Hepatocyte (in vitro differentiated cells): ENCODE measurements at places on chromosomes 5 and 9.

GRCh38 chr5:58706736-58707135 lies 123.9 kb downstream of the RAB3C start:
- DNase-seq, result no peak

- DNase-seq, result no peak
Measured at GRCh38 chr9:108864446-108864845, 2.4 kb downstream of the ACTL7A start.

- DNase-seq, result no peak
Measured at GRCh38 chr5:167001246-167001645, 1290.2 kb upstream of the WWC1 start.

- peak; percentile 19 for DNase-seq
Measured at GRCh38 chr9:112162621-112163413, 12.3 kb downstream of the SUSD1 start.

DNA sequence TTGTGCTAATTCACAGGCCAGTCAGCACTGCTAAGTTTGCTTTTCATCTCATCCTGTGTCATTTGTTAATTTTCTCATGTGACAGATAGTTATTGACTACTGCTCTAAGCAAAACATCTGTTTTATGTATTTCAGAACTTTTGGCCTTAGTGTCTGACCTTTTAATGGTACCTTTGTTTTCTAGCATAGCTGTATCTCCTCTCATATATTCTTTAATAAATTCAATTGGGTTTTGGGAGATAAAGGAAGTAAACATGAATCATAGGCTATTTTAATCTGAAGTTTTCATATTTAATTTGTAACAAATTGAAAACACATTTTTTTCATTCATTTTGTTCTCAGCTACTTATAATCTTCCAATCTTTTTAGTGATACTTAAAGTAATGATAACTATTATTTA lies 13.1 kb downstream of the NDUFAF2 start:
- no peak for DNase-seq

- no peak for DNase-seq
Measured at GRCh38 chr5:6774721-6775204, 61.5 kb downstream of the TENT4A start.

DNA sequence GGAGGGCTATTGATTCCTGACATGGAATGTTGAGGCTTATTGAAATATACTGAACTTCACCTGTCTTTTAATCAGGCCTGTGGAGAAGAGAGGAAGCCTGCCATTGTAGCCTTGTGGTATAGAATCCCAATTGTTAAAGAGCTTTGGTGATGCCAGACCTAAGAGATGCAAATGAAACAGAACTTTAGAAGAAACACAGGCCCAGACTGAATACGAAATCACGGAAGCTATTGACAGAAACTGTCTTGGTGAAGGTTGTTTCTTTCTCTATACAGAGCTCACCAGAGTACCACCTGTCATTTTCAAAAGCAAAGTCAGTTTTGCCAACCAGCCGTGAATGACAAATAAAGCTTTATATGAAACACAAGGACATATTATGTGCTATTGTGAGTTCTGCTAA lies 660.3 kb downstream of the ISL1 start:
- no peak for DNase-seq

- DNase-seq, result no peak
Measured at GRCh38 chr5:136081217-136081591, 51.4 kb upstream of the SMAD5 start.

DNA sequence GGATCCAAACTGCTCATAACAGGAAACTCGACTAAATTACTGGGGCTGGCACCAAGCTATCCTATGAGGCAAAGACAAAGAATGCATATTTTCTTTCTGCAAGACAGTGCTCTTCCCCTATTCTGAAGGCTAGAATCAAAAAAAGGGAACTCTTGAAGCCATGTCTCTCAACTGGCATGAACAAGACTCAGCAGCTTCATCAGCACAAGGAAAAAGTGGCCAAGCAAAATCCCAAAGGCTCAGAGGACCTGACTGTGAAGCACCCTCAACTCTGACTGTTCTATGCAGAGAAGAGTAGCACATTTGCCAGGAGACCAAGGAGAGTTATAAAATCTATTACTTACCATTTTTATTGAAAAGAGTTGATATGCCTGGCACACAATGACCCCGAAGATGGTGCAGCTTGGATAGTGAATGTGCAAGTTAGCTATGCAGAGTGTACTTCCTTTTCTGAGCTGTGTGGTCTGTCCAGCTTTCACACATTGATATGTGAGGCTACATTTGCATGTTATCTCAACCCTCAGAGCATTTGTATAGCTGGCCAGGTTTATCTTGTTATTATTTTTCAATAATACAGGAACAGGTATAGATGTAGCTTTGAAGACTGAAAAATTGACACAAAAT lies 51.0 kb upstream of the FYB1 start:
- DNase-seq, result no peak

- no peak for DNase-seq
Measured at GRCh38 chr9:129227843-129228189, 49.8 kb upstream of the IER5L start.

DNA sequence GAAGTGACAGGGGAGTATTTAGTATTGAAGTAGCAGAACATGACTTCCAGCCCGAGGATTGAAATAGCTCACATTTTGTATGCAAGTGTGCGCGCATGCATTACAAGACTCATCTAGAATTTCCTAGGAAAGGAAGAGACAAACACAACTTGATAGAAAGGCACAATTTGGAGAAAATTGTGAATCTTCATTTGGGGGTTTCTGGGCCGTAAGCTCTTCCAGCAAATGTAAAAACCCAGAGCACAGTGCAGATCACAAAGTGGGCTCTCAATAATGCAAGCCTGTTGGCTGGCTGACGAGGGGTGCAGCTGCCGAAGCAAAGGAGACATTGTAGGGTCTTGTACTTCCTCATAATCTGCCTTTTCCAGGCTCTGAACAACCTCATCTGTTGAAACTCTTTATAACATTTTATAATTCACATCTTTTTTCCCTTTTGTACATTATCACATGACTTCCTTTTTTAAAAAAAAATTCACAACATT lies 109.0 kb downstream of the BAAT start:
- no peak for DNase-seq

DNA sequence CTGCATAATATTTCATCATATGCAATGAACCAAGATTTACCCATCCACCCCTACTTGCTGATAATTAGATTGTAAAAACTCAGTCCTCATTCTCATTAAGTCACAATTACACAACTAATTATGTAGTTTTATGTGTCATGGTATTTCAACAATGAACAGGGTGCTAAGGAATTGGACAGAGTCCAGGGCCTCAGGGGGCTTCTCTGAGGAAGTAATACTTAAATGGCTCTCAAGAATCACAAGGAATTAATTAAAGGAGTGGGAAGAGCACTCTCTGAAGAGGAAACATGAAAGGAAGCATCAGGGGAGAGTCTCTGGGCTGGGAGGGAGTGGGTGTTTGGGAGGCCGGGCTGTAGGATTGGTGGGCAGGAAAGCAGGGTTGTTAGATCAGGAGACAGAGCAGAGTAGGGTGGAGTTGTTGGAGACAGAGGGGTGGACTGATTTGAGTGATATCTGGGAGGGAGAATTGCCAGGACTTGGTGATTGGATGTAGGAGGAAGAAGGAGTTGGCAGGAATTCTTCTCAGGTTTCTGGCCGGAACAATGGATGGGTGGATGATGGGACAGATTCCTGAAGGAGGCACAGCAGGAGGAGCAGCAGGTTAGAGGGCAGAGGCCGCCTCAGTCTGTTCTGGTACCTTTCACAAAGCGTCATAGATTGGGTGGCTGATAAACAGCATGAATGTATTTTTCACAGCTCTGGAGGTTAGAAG lies 23.0 kb upstream of the NSG2 start:
- DNase-seq, result no peak

- DNase-seq, result peak; percentile 52
Measured at GRCh38 chr5:170312666-170313065, 15.1 kb upstream of the LCP2 start.

GRCh38 chr5:132813599-132814502 lies 749 bp downstream of the SOWAHA start:
- peak; percentile 65 for DNase-seq

GRCh38 chr5:10985721-10986110 lies 224.7 kb upstream of the DAP start:
- DNase-seq, result no peak

- no peak for DNase-seq
Measured at GRCh38 chr9:124594673-124595072, 87.5 kb upstream of the NR5A1 start.

GRCh38 chr9:12853051-12853450 lies 78.2 kb downstream of the LURAP1L start:
- DNase-seq, result no peak

- peak; percentile 14 for DNase-seq
Measured at GRCh38 chr5:99169309-99169708, 240.5 kb upstream of the CHD1 start.

DNA sequence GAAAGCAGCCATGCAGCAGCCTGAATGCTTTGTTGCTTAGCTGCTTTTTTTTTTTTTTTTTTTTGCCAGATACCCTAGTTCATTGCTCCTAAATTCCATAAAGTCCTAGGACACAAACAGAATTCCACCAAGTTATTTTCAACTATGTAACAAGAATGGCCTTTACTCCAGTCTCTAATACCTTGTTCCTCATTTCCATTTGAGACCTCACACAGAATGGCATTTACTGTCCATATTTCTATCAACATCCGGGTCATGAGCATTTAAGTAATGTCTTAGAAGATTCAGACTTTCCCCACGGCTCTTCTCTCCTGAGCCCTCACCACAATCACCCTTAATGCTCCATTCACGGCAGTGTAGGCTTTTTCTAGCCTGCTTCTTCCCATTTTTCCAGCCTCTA lies 31.7 kb upstream of the FBXW11 start:
- DNase-seq, result no peak

DNA sequence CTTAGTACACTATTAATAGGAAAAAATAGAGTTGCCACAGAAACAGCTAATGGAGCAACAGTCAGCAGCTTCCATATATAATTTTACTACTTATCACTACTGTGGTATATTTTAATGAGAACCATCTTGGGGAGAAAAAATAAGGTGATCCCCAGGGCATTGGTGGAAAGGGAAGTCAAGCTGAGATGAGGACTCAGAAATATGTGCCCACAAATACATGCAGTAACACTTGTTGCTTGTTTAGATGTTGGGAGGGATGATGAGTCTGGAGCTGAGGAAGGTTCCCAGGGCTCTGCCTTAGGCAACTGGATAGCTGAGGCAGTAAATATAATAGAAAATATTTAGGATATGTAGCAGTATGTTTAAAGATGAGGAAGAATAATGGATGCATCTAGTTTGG lies 280.1 kb upstream of the PDE4D start:
- no peak for DNase-seq

DNA sequence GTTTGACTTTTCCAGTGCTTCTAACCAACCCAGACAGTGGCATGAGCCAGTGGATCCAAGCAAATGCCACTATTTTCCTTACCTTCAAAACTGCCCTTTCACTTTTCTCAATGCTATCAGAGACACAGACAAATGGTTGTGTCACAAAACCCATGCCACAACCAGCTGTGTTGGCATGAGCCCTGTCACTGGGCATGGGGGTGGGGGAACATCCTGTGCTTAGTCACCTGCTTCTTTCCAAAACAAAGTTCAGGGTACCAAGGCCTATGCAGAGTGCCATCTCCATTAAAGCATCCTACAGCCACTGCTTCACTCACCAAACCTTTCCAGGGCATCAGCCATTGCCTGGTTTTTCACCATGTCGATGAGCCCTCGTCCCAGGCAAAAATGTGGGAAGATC lies 30.1 kb downstream of the NIPSNAP3B start:
- no peak for DNase-seq

DNA sequence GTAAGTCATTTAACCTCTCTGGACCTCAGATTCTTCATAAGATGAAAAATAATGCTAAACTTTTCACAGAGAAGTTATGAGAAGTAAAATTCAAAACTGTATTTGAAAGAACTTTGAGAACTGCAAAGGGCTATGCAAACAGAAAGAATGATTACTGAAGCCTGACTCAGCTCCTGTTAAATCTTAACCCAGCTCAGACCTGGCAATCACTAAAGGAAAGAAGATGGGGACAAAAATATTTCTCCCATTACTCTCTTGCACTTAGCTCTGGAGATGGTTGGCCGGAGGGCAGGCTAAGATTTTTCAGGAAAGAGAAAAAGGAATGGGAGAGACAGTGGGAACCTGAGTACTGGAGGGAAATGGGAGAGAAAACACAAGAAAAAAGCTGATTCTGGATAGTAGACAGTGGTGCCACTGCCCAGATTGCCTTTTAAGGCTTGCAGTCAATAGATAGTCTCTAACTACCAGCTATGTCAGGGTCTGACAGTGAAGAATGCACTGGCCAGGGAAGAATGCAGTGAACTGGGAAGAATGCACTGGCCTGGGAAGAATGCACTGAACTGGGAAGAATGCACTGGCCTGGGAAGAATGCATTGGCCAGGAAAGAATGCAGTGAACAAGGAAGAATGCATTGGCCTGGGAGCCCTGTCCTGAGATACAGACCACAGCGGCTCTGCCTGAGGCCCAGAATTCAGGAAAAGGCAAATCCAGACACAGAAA lies 25.2 kb upstream of the CEMIP2 start:
- peak; percentile 31 for DNase-seq

DNA sequence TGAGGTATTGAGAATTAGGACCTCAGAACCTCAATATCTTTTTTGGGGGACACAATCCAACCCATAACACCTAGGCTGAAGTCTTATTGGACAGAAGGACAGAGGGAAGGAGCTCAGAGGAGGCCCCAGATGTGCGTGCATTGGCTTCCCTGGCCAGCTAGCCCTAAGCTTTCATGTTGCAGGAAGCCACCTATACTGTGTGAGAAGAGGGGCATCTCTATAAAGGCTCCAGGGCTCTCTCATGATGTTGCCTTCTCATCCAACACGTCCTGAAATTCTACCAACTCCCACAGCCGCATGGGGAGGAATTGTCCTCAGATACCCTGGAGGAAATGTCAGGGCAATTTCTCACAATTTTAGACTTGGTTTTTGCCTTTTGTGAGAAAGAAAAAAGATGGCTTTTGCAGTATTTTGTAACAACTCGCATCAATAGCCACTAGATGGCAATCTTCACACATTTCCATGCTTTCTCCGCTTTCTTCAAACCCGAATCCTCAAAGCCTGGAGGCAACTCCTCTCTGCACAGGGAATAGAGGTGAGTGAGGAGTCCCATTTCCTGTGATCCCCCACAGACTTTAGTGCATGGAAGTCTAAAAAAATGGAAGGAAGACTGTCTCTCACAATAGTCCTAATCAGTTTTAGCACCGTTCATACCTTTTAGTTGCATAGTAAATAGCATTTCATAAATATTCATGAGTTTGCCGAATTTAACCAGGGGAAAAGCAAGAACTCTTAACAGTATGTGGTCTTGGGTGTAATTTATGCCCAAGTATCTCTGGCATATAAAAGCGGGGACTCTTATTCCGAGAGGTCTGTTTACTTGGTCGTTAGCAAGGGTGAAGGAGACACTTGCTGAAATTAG lies 7.4 kb upstream of the PPP3R2 start:
- DNase-seq, result peak; percentile 71
